Brain (organoid and tissue), 16 donors: ENCODE measurements at places on chromosomes 13 and 19.

DNA sequence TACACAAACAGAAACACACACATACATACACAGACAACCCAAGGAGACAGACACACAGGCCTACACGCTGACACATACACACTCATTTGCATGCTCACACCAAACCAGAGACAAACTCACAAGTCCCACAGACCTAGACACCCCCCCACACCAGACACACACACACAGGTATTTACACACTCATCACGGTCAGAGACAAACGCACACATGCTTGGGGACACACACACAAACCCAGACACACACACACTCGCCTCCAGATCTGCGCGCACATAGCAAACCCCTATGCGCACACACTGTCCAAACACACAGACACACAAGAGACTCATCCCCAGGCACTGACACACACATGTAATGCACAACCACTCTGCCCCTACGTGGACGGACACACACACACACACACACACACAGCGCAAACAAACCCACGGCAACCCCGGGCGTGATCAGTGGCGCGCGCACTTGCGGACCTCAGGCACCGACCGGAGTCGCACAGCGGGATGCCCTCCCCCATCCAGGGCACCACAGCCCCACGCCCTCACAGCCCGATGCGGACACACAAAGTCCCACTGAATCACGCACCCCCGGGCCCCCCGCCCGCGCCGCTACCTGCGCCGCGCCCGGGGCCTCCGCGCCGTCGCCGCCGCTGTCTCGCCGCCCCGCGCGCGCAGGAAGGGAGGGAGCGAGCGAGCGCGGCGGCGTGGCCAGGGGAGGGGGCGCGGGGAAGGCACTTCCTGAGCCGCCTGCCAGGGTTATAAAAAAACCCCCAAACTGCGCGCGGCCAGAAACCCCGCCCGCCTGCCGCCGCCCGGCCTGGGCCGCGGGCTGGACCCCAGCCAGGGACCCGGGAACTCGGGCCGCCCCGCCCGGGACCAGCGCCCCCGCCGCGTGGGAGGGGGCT is at the start of gene ADAMTS10:
Gene ADAMTS10, minus strand, starts transcription at position 675 of the 895 bp plus-strand sequence. CDS start 5,005 bp downstream, outside the sequence.
- DNase-seq: peak; percentile 82

GRCh38 chr19:34662919-34663318 is 14.0 kb downstream of the SCGB2B2 start:
- DNase-seq: no peak

DNA sequence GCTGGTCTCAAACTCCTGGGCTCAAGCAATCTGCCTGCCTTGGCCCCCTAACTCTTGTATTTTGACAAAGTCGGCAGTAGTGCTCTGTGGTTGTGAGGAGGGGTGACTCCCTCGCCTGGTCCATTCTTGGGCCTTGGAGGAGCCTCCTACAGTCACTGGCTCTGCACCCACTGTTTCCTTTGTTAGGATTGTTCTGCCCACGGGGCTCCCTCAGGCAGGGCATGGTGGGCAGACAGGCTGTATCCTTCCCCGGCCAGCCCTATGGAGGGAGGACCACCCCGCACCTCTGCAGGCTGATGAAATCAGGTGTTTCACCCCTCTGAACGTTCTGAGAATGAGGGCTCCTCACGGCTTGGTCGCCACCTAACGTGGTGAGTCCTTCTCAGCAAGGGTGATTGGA is 9.2 kb downstream of the FCAR start:
- no peak for DNase-seq

- DNase-seq: no peak
These were observed 177.1 kb downstream of the PCCA start for GRCh38 chr13:100266026-100266425.

GRCh38 chr19:18636969-18637629 is at the start of gene KLHL26:
TSS of gene KLHL26 (plus strand) at chr19:18637028. CDS start at chr19:18637055, 27 bp downstream.
- no peak for DNase-seq

DNA sequence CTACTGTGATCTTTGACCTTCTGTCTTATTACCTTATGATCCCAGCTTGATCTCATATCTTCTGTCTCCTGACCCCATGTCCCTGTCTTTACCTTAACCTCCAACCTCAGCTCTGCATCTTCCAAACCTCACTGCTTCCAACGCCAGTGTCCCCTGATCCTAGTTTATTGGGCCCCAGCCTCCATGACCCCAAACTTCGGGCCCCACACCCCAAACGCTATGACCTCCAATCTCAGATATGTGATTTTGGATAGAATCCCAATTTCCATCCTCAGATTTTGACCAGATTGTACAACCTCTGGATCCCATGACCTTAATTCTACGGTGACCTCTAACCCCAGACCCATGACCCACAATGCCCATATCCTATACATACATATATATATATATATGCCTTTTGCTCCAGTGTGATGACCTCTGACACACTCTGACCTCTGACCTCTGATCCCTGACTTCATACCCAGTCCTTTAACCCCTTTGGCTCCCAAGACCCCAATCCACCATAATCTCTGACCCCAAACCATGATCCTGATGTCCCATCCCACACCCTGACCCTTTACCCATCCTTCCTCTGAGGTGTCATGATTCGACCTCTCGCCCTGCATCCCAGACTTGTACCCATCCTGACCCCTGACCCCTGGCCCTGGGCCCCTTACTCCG is 3.5 kb downstream of the KLK12 start:
- no peak for DNase-seq

DNA sequence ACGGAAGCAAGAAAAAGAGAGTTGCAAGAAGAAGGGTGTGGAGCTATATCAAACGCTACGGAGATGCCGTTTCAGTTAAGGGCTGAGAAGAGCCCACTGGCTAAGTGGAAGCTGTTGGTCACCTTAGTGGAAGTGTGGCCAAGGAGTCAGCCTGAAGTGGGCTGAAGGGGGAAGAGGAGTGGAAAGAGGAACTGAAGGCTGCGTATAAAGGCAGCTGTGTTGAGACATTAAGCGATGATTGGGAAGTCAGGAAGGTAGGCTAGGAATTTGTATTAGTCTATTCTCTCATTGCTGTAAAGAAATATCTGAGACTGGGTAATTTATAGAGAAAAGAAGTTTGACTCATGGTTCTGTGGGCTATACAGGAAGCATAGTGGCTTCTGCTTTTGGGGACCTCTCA is 14.1 kb upstream of the FRY start:
- no peak for DNase-seq

- no peak for DNase-seq
These were observed 154.5 kb upstream of the SOX1 start for GRCh38 chr13:111912453-111912866.

GRCh38 chr19:15863272-15863671 is 34.6 kb downstream of the CYP4F2 start:
- no peak for DNase-seq

DNA sequence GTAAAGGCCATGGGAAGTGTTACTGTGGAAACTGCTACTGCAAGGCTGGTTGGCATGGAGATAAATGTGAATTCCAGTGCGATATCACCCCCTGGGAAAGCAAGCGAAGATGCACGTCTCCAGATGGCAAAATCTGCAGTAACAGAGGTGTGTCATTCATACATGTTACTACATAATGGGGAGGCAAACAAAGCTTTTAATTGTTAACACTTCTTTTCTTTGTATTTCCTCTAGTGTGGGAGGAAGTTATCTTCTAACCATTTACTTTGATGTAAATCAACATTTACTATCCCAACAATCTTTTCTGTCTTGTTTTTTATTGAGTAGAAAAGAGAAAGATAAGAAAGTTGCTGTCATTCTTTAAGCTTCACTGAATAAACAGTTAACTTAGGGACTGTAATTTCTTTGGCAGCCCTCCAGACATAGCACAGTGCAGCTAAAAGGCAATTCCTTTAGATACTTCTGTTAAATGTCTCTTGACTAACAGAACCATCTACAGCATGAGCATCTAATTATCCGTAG is 126.9 kb downstream of the ITGBL1 start:
- DNase-seq: peak; percentile 86

DNA sequence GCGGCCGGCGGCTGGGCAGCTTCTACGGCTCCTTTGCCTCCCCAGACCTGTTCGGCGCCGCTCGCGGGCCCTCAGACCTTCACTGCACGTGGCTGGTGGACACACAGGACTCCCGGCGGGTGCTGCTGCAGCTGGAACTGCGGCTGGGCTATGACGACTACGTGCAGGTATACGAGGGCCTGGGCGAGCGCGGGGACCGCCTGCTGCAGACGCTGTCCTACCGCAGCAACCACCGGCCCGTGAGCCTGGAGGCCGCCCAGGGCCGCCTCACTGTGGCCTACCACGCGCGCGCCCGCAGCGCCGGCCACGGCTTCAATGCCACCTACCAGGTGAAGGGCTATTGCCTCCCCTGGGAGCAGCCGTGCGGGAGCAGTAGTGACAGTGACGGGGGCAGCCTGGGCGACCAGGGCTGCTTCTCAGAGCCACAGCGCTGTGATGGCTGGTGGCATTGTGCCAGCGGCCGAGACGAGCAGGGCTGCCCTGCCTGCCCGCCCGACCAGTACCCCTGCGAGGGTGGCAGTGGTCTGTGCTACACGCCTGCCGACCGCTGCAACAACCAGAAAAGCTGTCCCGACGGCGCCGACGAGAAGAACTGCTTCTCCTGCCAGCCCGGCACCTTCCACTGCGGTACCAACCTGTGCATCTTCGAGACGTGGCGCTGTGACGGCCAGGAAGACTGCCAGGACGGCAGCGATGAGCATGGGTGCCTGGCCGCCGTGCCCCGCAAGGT is 11.6 kb downstream of the LRP3 start:
- DNase-seq: no peak

DNA sequence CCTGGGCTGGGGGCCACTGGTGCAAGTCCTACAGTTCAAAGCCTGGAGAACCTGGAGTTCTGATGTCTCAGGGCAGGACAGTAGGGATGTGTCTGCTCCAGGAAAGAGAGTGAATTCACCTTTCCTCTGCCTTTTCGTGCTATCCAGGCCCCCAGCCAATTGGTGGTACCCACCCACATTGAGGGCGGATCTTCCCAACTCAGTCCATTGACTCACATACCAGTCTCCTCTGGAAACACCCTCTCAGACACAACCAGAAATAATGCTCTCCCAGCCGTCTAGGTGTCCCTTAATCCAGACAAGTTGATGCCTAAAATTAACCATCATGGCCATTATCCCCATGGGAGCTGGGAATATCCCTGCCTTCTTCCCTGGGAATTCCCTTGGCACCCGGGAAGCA is 38.8 kb upstream of the CHST8 start:
- DNase-seq: no peak

DNA sequence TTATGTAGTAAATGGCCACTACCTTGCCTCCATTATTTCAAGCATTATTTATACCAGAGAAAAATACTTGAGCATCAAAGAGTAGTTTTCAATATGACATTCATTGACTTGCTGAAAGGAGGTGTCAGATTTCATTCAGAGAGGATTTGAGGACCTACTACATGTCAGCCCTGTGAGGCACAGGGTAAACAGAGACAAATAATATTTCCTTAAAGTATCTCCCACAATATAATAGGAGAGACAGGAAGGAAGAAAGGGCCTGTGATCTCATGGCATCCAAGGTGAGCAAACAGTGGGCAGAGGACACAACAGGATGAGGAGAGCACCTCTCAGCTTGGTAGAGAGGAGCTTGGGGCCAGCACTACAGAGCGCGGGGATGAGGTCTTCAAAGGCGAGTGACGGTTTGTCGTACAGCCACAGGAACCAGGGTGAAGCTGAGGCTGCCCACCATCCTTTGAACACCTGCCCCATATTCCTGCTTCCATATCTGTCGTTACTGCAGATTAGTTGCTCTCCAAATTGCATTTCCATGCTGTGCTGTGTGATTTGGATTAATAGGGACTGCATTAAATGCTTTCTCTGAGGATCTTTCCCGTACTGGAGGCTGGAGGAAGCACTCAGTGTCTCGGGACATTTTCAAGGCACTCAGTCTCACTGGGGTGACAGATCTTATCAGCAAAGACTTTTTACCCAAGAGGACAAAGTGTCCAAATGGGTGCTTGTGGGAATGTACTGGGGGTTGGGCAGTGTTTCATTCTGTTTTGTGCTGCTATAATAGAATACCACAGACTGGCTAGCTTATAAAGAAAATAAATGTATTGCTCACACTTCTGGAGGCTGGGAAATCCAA is 59.2 kb downstream of the GJA3 start:
- no peak for DNase-seq

DNA sequence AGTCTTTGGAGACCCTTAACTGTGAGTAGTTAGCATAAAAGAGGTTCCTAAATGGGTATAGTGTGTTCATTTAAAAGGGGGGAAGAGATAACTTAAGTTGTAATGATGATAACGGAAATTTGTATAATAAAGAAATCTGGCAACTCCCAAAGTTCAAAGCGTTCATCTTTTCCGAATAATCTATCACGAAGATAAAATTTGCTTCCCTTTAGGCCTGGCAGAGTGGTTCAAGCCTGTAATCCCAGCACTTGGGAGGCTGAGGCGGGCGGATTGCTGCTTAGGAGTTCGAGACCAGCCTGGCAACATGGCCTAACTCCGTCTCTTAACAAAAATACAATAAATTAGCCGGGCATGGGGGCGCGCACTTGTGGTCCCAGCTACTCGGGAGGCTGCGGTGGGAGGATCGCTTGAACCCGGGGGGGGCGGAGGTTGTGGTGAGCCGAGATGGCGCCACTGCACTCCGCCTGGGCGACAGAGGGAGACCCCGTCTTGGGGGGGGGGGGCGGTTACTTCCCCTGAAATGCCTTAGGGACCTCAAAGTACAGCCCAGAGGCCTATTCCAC is 934 bp downstream of the N4BP2L2 start:
- no peak for DNase-seq

- DNase-seq: no peak
These were observed 9.2 kb downstream of the LMTK3 start for GRCh38 chr19:48502350-48503018.

- no peak for DNase-seq
These were observed 5.7 kb upstream of the RPS15 start for GRCh38 chr19:1432507-1432887.

DNA sequence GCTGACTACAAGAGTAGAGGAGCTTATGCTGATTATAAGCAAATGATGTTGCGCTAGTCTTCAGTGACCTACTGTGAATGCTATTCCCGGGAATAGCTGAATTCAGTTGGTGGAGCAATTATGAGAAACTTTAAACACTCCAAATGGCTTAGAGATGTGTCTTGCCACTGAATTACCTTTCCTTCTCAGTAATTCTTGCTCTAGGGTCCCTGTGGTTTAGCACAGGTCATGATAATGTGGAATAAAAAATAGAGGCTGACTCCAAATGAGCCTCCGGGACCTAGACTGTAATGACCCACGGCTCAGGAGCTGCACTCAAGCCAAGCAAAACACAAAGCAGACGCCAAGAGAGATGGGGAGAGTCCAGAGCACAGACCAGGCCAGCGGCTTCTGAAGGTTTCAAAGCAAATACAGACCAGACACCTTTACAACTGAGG is 124.7 kb downstream of the RGCC start:
- no peak for DNase-seq

GRCh38 chr13:54928071-54928470 is 1899.5 kb downstream of the OLFM4 start:
- DNase-seq: no peak

DNA sequence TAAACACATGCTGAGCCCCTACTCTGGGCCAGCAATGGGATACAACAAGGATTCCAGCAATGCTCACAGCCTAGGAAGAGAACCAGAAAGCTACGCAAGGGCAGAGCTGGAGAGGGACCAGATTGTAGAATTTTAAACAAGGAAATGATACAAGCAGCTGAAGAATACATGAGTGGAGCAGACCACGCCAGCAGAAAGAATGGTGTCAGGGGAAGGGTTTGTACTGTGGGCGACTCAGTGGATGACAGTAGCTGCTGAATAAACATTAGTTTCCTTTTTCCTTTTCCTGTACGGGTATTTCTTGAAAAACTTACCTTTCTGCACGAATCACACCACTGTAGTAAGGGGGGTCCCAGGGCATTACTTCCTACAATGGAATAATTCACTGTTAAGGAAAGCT is 30.7 kb downstream of the MIPEP start:
- no peak for DNase-seq
